ENCODE measurements at places on chromosomes 11 and 22.

GRCh38 chr22:38347181-38347943 is 30.1 kb upstream of the CSNK1E start:
- DNase-seq: no peak

- DNase-seq: peak; percentile 35
These were observed at the start of gene OSM for GRCh38 chr22:30266445-30267381. Gene OSM, minus strand, starts transcription at chr22:30266851. Its CDS starts 52 bp downstream, at chr22:30266799.

DNA sequence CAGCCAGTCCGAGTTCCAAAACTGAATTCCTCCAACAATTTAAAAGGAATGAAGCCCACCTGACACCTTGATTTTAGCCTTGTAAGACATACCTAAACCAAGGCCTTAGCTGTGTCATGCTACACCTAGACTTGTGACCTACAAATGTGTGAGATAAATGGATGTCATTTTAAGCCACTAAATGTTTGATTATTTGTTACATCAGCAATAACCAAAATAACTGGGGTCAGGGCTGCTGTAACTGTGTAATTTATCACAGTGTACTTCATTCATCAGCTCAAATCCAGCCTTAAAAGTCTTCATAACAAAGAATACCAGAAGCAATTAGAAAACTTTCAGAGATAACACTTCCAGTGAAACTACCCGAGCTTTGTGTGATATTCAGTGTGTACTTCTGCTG is 673.0 kb upstream of the ANO3 start:
- no peak for DNase-seq

- DNase-seq: no peak
These were observed 1.5 kb downstream of the IL17RA start for GRCh38 chr22:17086296-17086695.

DNA sequence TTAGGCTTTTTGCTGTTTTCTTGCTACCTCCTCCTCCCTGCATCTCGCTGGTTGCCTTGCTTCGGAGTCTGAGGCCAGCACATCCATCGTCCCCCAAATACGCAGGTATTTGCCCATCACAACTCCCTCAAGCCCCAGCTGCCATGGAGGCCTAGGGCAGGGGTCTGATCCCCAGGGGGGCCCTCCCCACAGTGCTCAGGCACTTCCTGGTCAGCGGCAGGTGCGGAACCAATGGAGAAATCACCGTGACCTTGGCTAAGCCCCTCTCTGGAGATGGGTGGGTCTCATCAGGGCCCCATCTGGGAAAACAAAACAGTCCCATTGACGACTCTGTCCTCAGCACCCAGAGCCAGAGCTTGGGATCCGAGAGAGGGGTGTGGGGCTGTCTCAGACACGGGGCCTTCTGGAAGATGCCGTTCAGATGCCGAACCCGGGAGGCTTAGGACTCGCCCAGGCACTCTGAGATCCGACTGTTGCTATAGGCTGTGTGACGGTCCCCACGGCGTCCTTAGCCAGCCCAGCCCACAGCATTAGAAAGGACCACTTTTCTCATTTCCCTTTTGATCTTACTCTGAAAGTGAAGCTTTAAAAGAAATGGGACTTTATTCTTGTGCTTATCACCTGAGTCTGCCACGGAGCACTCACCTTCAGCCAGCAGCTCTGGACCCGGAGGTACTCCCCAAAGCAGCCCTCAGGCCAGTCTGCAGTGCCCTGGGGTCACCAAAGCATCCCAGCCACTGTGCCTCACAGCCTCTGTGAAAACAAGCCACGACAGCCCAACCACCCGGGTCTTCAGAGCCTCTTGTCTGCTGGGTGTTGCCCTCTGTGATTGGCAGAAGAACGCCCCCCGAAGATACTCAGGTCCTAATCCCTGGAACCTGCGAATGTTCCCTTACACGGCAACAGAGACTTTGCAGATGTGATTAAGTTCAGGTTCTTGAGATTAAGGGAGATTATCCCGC is 61.2 kb upstream of the SLC22A12 start:
- DNase-seq: no peak

- no peak for DNase-seq
These were observed 2.4 kb upstream of the MIOX start for GRCh38 chr22:50483977-50484853.

DNA sequence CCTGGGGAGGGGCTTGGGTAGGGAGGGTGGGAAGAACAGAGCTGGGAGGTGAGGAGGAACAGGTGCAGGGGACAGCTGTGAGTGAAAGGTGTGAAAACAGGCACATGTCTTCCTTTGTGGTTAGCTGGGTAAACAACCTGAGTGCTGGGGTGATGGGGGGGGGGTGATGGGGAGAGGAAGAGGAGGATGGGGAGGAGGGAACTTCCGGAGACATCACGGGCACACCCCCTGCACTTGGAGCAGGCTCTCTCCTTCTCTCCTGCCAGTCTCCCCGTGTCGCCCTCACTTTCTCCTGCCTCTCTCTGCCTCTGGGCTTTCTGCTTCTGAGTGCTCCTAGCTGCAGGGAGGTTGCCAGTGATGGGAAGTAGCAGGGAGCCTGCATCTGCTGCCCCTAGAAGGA is 8.8 kb downstream of the CXCR5 start:
- no peak for DNase-seq

- DNase-seq: no peak
These were observed 599.9 kb downstream of the METTL15 start for GRCh38 chr11:28708075-28708474.

GRCh38 chr11:613369-613968 is 2.3 kb downstream of the IRF7 start:
- no peak for DNase-seq

GRCh38 chr22:41417622-41418390 is 28.8 kb downstream of the TOB2 start:
- DNase-seq: peak; percentile 99

- DNase-seq: no peak
These were observed 603 bp downstream of the CDHR5 start for GRCh38 chr11:623999-624704.

GRCh38 chr11:13045734-13046133 is 36.6 kb downstream of the RASSF10 start:
- DNase-seq: no peak

GRCh38 chr11:17796154-17796553 is 61.6 kb downstream of the KCNC1 start:
- no peak for DNase-seq

- no peak for DNase-seq
These were observed 112.8 kb upstream of the C11orf87 start for GRCh38 chr11:109309153-109309552.

GRCh38 chr22:37267661-37268413 is 14.5 kb upstream of the CYTH4 start:
- DNase-seq: no peak

- no peak for DNase-seq
These were observed 74.7 kb downstream of the PDE2A start for GRCh38 chr11:72599325-72600117.

DNA sequence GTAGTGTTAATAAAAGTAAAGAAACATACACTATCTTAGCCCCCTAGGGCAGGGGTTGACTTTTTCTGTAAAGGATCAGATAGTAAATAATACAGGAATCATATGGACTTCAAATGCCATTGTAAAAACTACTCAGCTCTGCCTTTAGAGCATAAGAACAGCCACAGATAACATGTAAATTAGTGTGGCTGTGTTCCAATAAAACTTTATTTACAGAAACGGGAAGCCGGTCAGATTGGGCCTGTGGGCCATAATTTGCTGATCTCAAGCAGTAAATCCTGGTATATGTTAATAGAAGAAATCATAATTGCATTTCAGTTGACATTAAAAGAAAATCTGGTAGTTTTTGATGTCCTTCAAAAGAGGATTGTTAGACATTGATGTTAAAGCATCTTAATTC is 76.5 kb downstream of the ZC3H12C start:
- no peak for DNase-seq

- DNase-seq: no peak
These were observed 55.7 kb downstream of the FAM168A start for GRCh38 chr11:73542175-73542574.

DNA sequence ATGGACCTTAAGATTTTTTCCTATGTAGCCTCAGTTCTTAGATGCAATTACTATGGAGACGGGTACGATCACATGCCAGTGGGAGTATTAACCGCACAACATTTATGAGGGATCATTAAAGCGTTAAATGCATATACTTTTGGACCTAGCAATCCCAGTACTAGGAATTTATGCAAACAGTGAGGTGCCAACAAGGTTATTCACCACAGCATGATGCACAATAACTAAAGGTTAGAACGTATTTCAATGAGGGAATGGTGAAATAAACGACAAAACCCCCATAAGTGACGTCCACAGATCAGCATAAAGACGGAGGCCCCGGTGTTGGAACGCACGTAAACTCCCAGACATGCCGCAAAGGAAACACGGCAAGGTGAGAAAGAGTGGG is 539 bp downstream of the SIRT3 start:
- DNase-seq: no peak

- no peak for DNase-seq
These were observed 383.5 kb upstream of the CADM1 start for GRCh38 chr11:115887727-115888126.

DNA sequence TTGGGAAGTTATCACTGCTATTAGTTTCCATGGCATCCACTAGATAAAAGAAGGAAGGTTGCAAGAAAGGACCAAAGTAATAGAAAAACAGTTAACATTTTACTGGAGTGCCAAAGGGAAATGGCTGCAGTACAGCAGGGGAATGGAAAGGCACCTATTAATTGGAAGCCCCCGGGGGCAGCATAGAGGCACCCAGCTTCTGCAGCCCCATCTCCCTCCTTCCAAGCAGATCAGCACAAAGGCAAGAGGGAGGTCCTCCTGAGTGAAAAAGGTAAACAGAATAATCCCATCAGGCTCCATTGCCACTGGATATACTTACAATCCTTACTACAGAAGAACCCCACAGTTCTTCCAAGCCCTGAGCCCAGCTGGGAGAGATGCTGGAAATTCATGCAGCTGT is 887.1 kb downstream of the DLG2 start:
- DNase-seq: no peak

GRCh38 chr11:32466279-32466915 is 31.1 kb upstream of the WT1 start:
- no peak for DNase-seq

DNA sequence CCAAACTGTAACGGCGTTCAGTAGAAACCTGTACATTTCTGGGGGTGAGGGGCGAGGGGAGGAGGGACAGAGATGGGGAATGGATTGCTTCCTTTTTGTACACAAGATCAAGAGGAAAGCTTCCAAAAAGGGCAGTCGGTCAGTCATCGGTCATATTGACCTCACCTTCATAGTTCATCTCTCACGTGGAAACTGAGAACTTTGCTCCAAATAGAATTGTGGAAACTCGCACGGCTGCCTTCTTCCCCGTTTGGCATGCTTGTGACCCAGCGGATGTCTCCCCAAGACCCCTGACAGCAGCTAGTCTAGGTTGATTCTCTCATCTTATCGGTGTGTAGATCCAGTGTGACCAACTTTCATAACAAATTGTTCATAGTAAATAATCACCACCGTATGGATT is 47.6 kb downstream of the KCNC1 start:
- no peak for DNase-seq

DNA sequence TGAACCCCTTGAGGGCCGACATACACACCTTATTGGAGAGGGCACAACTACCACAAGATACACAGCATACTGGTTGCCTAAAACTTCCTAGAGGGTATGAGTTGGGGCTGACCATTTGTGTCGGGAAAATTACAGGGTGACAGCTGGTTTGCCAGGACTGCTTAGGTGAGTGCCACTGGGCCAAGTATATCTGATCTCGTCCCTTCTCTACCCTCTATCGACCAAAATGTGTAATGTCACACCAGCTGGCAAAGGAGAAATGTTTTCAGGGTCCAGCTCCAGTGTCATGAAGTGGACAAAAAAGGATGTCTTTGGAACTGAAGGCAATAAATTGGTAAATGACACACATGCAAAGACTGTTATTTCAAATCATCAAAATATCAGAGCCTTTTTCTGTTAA is 126.1 kb downstream of the PGR start:
- no peak for DNase-seq

Data from midbrain (tissue), 1 donor.